Progenitor cell of endocrine pancreas (in vitro differentiated cells): ENCODE measurements at places on chromosomes 7 and 10. TPM values are rescaled to one million over a fixed set of nuclear protein-coding genes. Genes with fewer than 3 reads are reported as not detected.
A peak's percentile ranks its signal among the peaks of the same experiment; 100 is the strongest.

The ZNF425 gene
- 5.3 and 8.0 TPM in 2 replicates for total RNA-seq

The ARPC1B gene
- 27.5 and 28.2 TPM in 2 replicates for total RNA-seq

The SPAM1 gene
- total RNA-seq = not detected in 2 replicates

The LRRC18 gene
- total RNA-seq = not detected in 2 replicates

The LBX1 gene
- not detected in 2 replicates for total RNA-seq

The PSD gene
- total RNA-seq = 8.9 and 10.7 TPM in 2 replicates

The HERPUD2 gene
- total RNA-seq = 37.4 and 39.1 TPM in 2 replicates

DNA sequence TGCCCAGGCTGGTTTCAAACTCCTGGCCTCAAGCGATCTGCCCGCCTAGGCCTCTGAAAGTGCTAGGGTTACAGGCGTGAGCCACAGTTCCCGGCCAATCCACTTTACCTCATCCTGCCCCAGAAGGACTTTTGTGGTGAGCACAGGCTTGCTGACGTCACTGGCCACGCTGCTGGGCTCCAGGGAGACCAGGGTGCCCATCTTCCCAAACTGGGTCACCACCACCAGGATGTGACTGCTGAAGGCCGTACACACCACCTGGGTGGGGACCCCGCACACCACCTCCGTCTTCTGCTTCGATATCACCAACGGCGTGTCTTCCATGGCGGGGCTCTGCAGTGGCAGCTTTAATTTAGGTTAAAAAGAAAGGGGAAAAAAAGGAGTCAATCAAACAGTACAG lies 816 bp downstream of the PSMG3 start:
- DNase-seq = no peak
- peak overlapping the region; percentile 75 for H3K4me3 ChIP-seq
- H3K27ac ChIP-seq = peak overlapping the region; percentile 37
- H3K4me1 ChIP-seq = peaks cover 19% of the 10 kb centered on the region
- peaks cover 9% of the 10 kb centered on the region for H3K36me3 ChIP-seq
- H3K27me3 ChIP-seq = no peaks in the 10 kb centered on the region

GRCh38 chr10:88156341-88156740 lies 292.9 kb downstream of the PTEN start:
- DNase-seq = no peak
- H3K27ac ChIP-seq = no peak overlapping the region
- H3K4me1 ChIP-seq = peaks cover 6% of the 10 kb centered on the region

GRCh38 chr10:132195366-132196075 lies 8.8 kb downstream of the DPYSL4 start:
- H3K27me3 ChIP-seq = no peaks in the 10 kb centered on the region
- H3K27ac ChIP-seq = no peak overlapping the region
- DNase-seq = no peak

GRCh38 chr7:143372070-143372469 lies 9.1 kb upstream of the ZYX start:
- no peak for DNase-seq
- H3K27me3 ChIP-seq = peaks cover 18% of the 10 kb centered on the region
- H3K4me3 ChIP-seq = no peak overlapping the region
- H3K4me1 ChIP-seq = peaks cover 12% of the 10 kb centered on the region

GRCh38 chr7:34463830-34464229 lies 194.2 kb upstream of the NPSR1 start:
- no peak overlapping the region for H3K27ac ChIP-seq
- H3K36me3 ChIP-seq = no peaks in the 10 kb centered on the region
- H3K4me3 ChIP-seq = no peak overlapping the region

- no peak overlapping the region for H3K27ac ChIP-seq
- H3K36me3 ChIP-seq = no peaks in the 10 kb centered on the region
- no peak for DNase-seq
- no peak overlapping the region for H3K4me3 ChIP-seq
- no peaks in the 10 kb centered on the region for H3K4me1 ChIP-seq
Measured at GRCh38 chr10:128804411-128804810, 662.6 kb upstream of the MGMT start.

- peaks cover 20% of the 10 kb centered on the region for H3K4me1 ChIP-seq
- no peaks in the 10 kb centered on the region for H3K36me3 ChIP-seq
- peaks cover 28% of the 10 kb centered on the region for H3K27me3 ChIP-seq
Measured at GRCh38 chr7:25854608-25855497, 297.1 kb upstream of the NFE2L3 start.

- H3K4me1 ChIP-seq = peaks cover 8% of the 10 kb centered on the region
- no peak overlapping the region for H3K4me3 ChIP-seq
- no peaks in the 10 kb centered on the region for H3K36me3 ChIP-seq
- no peak for DNase-seq
- peak overlapping the region; percentile 90 for H3K27ac ChIP-seq
Measured at GRCh38 chr7:74612015-74612829, 45.3 kb upstream of the GTF2I start.

GRCh38 chr10:17257466-17258321 lies 29.7 kb downstream of the VIM start:
- H3K27me3 ChIP-seq = no peaks in the 10 kb centered on the region
- peak; percentile 26 for DNase-seq
- no peak overlapping the region for H3K4me3 ChIP-seq
- H3K4me1 ChIP-seq = peaks cover 8% of the 10 kb centered on the region
- no peak overlapping the region for H3K27ac ChIP-seq

- no peak for DNase-seq
- H3K4me3 ChIP-seq = no peak overlapping the region
- no peaks in the 10 kb centered on the region for H3K36me3 ChIP-seq
- no peaks in the 10 kb centered on the region for H3K27me3 ChIP-seq
Measured at GRCh38 chr7:14065286-14065685, 75.8 kb upstream of the ETV1 start.

GRCh38 chr7:29038463-29038862 lies 80.3 kb upstream of the TRIL start:
- H3K4me3 ChIP-seq = no peak overlapping the region
- DNase-seq = no peak
- no peaks in the 10 kb centered on the region for H3K36me3 ChIP-seq
- H3K27me3 ChIP-seq = no peaks in the 10 kb centered on the region
- no peak overlapping the region for H3K27ac ChIP-seq
- peaks cover 24% of the 10 kb centered on the region for H3K4me1 ChIP-seq

DNA sequence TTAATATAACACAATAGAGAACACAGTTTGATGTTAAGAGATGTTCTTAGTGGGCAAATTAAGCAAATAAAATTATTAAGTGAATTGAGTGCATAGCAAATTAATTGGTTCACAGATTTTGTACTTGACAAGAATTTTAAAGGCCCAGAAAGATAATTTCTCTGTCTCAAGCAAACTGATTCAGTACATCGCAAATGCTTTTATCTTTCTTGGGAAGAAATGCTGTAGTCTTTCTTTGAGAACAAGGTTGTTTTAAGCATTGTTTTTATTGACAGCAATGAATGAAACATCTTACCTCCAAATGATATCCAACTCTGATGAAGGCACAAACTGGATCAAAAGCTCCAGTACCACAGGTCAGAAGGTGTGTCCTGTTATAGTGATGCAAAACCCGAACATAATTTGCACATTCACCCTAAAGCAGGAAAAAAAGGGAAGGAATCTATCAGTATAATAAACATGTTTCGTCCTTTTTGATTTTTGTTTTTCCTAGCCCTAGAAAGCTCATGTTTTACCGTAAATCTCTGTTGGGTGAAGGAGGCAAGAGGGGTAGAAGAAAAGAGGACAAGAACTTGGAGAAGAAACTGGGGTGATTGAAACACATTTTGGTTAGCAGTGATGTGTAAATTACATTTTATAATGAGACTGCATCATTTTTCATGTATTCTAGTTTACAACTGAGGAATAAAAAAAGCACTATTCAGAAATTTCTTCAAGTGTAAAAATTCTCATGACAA lies 182.6 kb downstream of the SEMA3E start:
- H3K27ac ChIP-seq = no peak overlapping the region
- DNase-seq = no peak

GRCh38 chr10:133162178-133162909 lies 2.3 kb downstream of the KNDC1 start:
- H3K27ac ChIP-seq = no peak overlapping the region
- H3K4me1 ChIP-seq = peaks cover 1% of the 10 kb centered on the region
- H3K36me3 ChIP-seq = peaks cover 6% of the 10 kb centered on the region
- no peak overlapping the region for H3K4me3 ChIP-seq
- H3K27me3 ChIP-seq = peaks cover 16% of the 10 kb centered on the region

DNA sequence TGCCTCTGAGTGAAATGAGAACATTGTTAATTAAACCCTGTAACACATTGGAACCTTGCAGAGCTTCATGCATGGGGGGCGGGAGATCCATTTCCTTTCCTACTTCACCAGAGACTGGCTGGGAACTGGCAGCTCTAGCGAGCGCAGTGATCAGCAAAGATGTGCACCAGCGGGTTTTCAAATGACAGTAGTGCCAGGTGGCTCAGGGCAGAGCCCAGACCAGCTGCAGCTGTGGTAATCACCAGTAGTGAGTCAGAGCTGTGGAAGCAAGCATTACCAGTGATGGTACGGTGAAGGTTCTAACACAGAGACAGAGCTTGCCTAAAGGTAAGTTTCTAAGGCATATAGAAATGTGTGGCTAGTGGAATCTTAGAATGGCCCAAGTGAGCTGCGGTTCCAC lies 1009.7 kb upstream of the CELF2 start:
- DNase-seq = no peak
- H3K27ac ChIP-seq = no peak overlapping the region
- no peaks in the 10 kb centered on the region for H3K36me3 ChIP-seq
- H3K4me1 ChIP-seq = no peaks in the 10 kb centered on the region
- no peak overlapping the region for H3K4me3 ChIP-seq
- peaks cover 7% of the 10 kb centered on the region for H3K27me3 ChIP-seq

DNA sequence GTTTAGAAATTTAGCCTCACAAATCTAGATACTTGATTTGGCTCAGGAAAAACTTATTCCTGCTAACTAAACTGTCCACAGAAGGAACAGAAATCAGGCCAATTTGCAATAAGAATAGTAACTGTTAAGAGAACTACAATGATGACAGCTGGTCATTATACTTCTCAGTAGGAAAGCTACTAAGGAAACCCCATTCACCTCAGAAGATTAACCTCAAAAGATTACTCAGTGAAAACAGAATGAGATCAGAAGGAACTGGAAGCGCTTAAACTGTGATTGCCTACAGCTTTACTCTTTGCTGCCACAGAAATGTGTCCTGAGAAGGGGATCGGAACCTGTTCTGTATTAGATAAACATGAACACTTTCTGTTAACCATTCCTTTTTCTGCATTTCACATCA lies 24.3 kb upstream of the DNAJB12 start:
- H3K4me3 ChIP-seq = no peak overlapping the region
- no peak overlapping the region for H3K27ac ChIP-seq
- H3K36me3 ChIP-seq = peaks cover 10% of the 10 kb centered on the region
- DNase-seq = no peak
- peaks cover 2% of the 10 kb centered on the region for H3K4me1 ChIP-seq

- H3K27ac ChIP-seq = no peak overlapping the region
- H3K4me3 ChIP-seq = no peak overlapping the region
- H3K27me3 ChIP-seq = no peaks in the 10 kb centered on the region
Measured at GRCh38 chr7:100372256-100372655, 1.0 kb upstream of the PILRA start.

DNA sequence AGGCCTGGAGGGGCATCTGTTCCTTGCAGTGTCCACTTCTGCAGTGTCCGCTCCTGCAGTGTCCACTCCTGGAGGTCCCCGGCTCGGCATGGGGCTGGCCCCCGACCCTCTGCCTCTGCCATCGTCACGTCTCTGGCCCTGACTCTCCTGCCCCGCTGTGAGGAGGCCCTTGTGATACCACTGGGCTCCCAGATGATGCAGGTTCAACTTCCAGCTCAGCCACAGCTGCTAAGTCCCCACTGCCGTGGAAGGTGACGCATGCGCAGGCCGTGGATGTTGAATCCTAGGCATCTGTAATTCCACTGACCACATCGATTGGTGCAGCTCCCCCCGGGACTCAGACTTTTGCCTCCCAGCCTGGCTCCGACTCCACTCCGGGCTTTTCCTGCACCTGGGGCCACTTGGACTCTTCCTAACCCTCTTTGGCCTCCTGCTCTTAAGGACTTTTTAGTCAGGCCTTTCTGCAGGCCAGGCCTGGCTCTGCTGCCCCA lies 95.1 kb downstream of the GLRX3 start:
- H3K36me3 ChIP-seq = peaks cover 7% of the 10 kb centered on the region
- DNase-seq = no peak
- no peak overlapping the region for H3K27ac ChIP-seq

GRCh38 chr10:129033340-129033739 lies 433.7 kb upstream of the MGMT start:
- no peak overlapping the region for H3K4me3 ChIP-seq
- no peak for DNase-seq
- H3K27me3 ChIP-seq = peaks cover 98% of the 10 kb centered on the region
- no peaks in the 10 kb centered on the region for H3K36me3 ChIP-seq
- H3K4me1 ChIP-seq = peaks cover 5% of the 10 kb centered on the region
- H3K27ac ChIP-seq = no peak overlapping the region

GRCh38 chr10:70592746-70593512 lies 9.6 kb downstream of the PRF1 start:
- DNase-seq = no peak
- H3K36me3 ChIP-seq = no peaks in the 10 kb centered on the region
- H3K27ac ChIP-seq = no peak overlapping the region
- H3K4me3 ChIP-seq = no peak overlapping the region

GRCh38 chr10:36094096-36094495 lies 452.0 kb upstream of the FZD8 start:
- H3K27ac ChIP-seq = no peak overlapping the region
- no peak overlapping the region for H3K4me3 ChIP-seq
- H3K36me3 ChIP-seq = no peaks in the 10 kb centered on the region
- no peak for DNase-seq
- H3K4me1 ChIP-seq = no peaks in the 10 kb centered on the region

DNA sequence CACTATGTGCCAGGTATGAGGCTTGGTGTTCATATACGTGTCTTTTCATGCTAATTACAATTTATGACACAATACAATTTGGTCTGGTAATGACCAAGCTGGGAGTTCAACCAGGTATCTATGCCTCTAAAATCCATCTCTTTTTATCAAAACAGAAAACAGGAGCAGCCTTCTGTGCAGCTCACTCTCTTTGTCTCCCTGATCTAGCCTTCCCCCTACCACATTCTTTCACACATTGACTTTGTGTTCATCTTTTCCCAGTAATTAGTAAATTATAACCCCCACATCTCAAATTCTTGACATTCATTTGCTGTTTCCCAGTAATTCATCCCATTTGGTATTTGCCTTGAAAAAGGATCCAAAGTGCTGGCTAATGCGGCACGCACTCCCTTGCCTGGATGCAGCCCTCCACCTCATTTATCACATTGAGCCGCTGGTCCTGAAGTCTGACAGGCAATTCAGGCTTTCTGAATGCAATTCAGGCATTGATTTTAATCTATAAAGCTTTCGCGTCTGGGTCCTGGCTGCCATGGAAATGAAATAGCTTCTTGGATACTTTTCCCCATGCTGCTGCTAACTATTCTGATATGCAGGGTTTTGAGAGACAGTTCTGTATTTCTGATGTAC lies 112.5 kb upstream of the ANKRD1 start:
- no peak overlapping the region for H3K27ac ChIP-seq
- no peak overlapping the region for H3K4me3 ChIP-seq
- peaks cover 3% of the 10 kb centered on the region for H3K4me1 ChIP-seq
- H3K27me3 ChIP-seq = peaks cover 19% of the 10 kb centered on the region

GRCh38 chr10:79266543-79267312 lies 80.5 kb upstream of the PPIF start:
- no peak overlapping the region for H3K27ac ChIP-seq
- DNase-seq = no peak
- H3K36me3 ChIP-seq = peaks cover 10% of the 10 kb centered on the region
- H3K4me1 ChIP-seq = peaks cover 23% of the 10 kb centered on the region
- no peaks in the 10 kb centered on the region for H3K27me3 ChIP-seq
- no peak overlapping the region for H3K4me3 ChIP-seq
